Stimulated activated naive CD4-positive, alpha-beta T cell (primary cell): ENCODE measurements at places on chromosomes 7 and 10.

DNA sequence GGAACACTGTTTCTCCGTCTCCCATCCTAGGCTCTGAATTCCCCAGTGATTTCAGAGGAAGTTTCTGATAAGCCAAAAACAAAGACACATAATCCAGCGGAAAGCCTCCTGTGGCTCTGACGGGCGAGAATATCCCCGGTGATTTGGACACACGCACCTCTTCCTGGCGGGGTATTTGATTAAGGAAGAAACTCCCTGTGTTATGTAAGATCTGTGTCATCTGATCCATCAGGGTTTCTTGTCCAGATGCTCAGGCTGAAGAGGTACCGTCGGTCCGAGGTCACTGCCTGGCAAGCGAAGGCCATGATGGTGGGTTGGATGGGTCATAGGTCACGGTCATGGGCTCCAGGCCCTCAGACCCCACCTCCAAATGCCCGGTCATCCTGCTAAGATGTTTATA is 39.6 kb upstream of the DNAJB6 start:
- no peak for DNase-seq

DNA sequence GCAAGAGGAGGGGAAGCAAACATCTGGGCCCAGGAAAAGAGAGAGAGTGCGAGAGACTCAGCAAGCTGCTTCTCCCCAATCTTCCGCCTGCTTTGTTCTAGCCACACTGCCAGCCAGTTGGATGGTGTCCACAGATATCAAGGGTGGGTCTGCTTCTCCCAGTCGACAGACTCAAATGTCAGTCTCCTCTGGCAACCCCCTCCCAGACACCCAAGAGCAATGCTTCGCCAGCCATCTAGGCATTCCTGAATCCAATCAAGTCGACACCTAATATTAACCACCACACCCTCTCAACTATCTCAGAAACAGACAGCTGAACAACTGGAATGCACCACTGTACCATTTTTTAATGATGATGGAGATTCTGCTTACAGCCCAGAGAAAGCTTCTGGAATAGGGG is 57.1 kb downstream of the FAM107B start:
- no peak for DNase-seq

- DNase-seq, result no peak
Measured at GRCh38 chr10:4568731-4569130, 257.3 kb upstream of the AKR1E2 start.

GRCh38 chr7:70092314-70093204 is 494.3 kb downstream of the AUTS2 start:
- DNase-seq, result no peak

GRCh38 chr7:129797214-129797789 is 155.5 kb downstream of the UBE2H start:
- DNase-seq, result no peak

DNA sequence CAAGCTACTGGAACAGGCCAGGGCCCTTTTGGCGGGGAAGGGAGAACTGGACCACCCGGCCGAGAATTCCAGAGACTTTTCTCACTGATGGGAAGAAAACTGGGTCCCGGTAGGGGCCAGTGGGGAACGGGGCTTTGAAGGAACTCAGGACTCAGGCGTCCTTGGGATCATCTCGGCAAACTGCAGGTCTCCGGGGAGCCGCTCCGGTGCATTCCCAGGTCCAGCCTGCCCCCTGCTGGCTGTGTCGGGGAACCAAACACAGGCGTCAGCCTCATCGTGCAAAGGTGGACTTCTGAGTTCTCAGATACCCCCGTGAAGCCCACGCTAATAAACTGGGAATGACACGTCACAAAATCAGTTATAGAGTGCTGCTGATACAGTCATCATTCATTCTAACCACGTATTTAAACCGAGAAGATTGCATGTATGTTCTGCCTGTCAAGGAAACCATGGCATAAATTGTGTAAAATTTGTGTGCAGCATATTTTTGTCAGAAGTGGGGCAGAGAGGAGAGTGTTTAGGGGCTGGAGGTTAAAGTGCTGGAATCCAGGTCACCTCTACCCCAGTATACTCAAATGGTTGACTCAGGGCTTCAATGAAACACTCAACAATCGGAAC is 76.1 kb upstream of the CPXM2 start:
- DNase-seq, result no peak

- no peak for DNase-seq
Measured at GRCh38 chr7:11434366-11434765, 397.6 kb downstream of the THSD7A start.

GRCh38 chr10:88896994-88897853 is 17.2 kb downstream of the STAMBPL1 start:
- no peak for DNase-seq

- DNase-seq, result no peak
Measured at GRCh38 chr10:57785068-57785467, 482.6 kb downstream of the IPMK start.

DNA sequence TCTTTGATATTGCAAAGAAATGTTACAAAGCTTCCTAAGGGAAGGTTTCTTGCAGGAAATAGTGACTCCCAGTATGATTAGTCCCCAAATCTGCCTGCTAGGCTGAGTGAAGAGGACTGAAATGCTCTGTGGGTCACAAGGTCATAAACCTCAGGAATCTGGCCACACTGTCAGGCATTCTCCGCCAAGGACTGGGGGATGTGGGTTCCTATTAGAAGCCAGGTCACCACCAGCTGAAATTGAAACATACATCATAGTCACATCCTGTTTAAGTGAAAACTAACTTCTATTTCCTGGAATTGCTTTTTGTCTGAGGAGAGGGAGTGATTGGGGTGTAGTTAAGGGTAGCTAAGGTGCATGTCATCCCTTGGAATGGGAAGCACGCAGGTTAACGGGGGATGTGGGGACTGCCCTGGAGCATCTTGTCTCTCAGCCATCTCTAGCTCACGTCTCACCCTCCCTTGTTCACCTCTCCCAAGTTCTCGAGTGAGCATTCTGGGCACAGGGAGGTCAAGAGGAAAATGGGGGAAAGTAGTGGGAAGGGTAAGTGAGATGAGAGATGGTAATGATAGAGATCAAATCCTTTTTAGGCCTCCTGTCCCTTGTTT is 12.0 kb upstream of the GSAP start:
- no peak for DNase-seq

DNA sequence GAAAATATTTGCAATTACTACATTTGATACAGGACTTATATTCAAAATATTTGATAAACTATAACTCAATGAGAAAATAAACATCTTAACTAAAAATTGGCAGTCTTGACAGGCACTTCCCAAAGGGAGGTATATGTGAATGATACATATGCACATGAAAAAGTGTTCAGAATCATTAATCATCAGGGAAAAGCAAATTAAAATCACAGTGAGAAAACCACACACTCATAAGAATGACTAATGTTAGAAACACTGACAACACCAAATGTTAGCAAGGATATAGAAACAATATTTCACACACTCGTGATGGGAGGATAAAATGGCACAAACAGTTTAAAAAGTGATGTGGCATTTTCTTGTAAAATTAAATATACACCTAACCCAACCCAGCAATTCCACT is 4.1 kb upstream of the VPS26A start:
- DNase-seq, result no peak

DNA sequence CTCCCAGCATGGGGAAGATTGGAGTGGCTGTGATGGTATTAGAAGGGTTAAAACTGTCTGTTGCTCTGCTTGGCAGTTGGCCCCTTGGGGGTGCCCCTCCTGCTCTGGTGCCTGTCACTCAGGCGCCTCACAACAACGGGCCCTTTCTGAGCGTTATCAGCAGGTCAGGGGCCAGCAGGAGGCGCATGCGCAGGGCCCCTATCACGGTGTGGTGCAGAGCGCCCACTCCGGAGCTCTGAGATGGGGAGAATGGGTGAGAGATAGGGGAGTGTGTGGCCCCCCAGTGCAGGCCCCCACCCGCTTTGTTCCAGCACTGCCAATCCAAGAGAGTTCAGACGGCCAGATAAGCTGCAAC is 24.8 kb downstream of the GBX1 start:
- no peak for DNase-seq

- DNase-seq, result no peak
Measured at GRCh38 chr7:25843467-25843866, 308.5 kb upstream of the NFE2L3 start.

DNA sequence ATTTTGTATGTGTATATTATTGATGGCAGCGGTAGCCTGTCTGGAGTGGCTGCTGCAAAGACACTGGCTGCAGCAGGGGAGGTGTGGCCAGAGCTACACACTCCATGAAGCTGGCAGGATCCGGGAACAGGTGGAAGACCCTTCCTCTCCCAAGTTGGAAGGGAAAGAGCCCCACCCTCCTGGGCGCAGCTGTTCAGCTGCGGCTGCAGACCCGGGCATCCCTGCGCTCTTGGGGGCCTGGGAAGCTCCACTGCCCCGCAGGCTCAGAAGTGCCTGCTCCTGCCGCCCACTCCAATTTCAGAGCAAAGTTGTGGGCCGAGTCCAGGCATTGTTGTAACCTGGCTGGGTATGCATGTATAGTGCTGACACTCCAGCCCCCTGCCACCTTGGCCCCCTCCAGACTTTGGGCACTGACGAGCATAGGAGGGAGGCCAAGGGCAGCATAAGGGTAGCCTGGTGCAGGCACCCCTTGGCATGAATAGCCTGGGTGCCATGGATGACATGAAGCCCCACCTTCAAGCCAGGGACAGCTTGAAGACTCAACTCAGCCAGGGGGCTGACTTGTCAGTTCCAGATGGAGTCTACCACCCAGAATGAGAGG is 90.7 kb upstream of the TMEM168 start:
- no peak for DNase-seq

GRCh38 chr10:66940965-66941364 is 15.1 kb downstream of the LRRTM3 start:
- no peak for DNase-seq

DNA sequence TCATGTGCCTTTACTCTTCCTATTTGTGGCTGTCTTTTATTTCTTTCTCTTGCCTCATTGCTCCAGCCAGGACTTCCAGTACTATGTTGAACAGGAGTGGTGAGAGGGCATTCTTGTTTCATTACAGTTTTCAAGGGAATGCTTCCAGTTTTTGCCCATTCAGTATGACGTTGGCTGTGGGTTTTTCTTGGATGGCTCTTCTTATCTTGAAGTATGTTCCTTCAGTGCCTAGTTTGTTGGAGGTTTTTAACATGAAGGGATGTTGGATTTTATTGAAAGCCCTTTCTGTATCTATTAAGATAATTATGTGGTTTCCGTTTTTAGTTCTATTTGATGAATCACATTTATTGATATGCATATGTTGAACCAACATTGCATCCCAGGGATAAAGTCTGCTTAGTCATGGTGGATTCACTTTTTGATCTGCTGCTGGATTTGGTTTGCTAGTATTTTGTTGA is 96.8 kb downstream of the GLCCI1 start:
- DNase-seq, result no peak

DNA sequence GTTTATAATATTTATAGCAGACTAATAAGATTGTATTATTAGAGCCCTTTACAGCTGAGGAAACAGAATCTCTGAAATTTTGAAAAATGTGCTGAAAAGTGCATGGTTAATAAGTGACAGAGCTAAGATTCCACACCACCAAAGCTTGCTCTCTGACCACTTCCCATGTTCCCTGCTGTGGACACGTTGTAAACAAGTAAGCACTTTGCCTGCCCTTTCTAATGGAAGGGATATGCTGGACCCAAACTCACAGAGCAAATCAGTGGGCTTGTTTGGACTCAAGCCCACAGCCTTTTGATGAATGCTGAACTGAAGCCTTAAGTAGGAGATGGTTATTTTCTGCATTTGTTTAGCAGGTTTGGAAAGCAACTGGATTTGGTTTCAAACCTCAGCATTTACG is 214.0 kb upstream of the TMEM72 start:
- DNase-seq, result no peak

- no peak for DNase-seq
Measured at GRCh38 chr7:157898802-157899505, 562.1 kb downstream of the DNAJB6 start.

- no peak for DNase-seq
Measured at GRCh38 chr7:136324073-136324704, 347.0 kb upstream of the MTPN start.

- no peak for DNase-seq
Measured at GRCh38 chr10:71694039-71694501, 25.5 kb downstream of the C10orf105 start.

GRCh38 chr7:150311711-150312110 is 11.4 kb upstream of the LRRC61 start:
- no peak for DNase-seq

GRCh38 chr7:12771378-12771877 is 84.0 kb downstream of the ARL4A start:
- DNase-seq, result no peak
